ENCODE measurements at places on chromosomes 2 and 18.

GRCh38 chr2:168469281-168469988 is 13.4 kb downstream of the CERS6 start:
- DNase-seq = no peak

- DNase-seq = no peak
These were observed 86.8 kb downstream of the VRK2 start for GRCh38 chr2:58133395-58133794.

DNA sequence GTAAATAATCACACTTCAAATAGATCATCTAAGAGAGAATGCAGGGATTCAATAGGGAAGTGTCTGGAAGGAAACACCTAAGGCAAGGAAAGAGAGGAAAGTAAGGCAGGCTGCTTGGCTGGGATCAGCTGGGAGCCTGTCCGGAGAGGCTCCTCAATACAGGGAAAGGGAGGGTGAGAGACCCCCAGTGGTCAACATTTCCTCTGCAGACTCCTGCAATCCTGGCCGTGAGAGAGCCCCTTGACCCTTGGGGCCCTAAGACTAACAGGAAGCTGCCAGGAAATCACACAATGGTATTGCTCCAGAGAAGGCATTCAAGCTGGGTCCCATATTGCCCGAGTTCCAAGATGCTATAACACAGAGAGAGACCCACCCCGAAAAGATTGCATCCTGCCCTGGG is 549.4 kb downstream of the NYAP2 start:
- DNase-seq = no peak

DNA sequence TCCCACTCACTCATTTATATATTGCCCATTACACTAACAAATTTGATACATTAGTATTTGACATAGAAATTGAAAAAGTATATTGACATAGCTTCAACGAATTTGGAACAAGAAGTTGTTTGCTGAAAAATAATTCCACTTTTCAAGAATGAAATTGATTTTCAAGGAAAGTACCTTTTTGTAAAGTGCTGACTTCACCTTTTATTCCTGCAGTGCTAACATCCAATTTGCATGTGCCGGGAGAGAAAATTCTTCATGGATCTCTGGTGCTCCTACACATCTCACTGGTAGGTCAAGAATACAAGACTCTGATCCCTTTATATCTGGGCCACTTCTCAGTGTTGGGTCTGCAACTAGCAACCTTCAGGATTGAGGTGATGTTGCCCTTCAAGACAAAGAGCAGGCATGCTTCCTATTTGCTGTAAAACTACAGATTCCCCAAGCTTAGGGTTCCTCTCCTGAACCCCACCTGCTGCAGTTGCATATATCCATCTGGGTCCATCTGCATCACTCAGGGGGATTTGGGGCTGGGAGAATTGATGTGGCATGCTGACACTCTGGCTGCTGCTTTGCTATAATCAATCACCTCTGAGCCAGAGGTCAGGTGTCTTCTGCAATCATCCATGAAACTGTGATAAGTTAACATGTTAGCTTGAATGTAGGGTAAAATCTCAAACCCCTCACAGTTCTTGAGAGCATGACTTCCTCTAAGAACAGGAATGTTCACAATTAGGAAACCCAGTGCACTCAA is 108.4 kb upstream of the TTN start:
- DNase-seq = no peak

- peak; percentile 10 for DNase-seq
These were observed 21.2 kb downstream of the GRB14 start for GRCh38 chr2:164599954-164600589.

DNA sequence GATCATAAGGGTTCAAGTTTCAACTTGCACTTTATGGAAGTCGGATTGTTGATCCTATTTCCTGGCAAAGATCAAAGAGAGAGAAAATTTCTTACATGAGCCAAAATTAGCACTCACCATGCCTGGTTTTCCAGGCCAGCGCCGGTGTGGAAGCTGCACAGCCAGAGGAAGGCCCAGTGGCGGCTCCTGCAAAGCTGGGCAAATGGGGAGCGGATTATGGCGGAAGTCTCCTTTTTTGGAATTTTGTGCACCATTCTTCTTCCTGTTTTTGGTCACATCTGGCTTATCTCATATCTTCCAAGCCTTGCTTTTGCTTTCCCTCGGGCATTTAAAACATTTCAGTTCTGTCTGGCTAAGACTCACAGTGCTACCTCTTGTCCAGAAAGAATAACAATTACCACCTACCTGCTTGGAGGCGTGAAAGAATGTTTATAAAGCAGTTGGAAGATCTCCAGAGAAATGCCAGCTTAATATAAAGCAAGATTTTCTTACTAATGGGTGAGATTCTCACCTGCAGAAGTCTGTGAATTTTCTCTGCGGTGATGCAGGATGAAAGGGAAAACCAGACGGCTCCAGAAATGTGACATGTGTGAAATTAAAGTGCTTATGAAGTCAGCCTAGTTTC is 94.3 kb downstream of the ASAP2 start:
- DNase-seq = no peak
